ENCODE measurements at places on chromosomes 5 and 9. TPM values are rescaled to one million over a fixed set of nuclear protein-coding genes. Genes with fewer than 3 reads are reported as not detected.
A peak's percentile ranks its signal among the peaks of the same experiment; 100 is the strongest.

Gene PTPN3
- total RNA-seq, result 16.2 TPM

DNA sequence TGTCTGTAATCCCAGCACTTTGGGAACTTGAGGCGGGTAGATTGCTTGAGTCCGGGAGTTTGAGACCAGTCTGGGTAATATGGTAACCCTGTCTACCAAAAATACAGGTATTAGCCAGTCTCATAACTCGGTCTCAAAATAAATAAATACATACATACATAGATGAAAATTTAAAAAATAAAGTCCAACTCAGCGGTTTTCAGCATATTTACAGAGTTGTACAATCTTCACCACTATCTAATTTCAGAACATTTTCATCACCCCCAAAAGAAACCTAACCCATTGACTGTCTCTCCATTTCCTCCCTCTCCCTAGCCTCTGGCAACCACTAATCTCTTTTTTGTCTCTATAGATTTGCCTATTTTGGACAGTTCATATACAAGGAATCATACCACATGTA is 10.7 kb downstream of the RMND5B start:
- no peak for DNase-seq

GRCh38 chr5:87195616-87196015 is 72.1 kb upstream of the RASA1 start:
- DNase-seq, result no peak

Gene SH3PXD2B
- 30.6 TPM for total RNA-seq

Gene DCTN3
- total RNA-seq, result 81.9 TPM

GRCh38 chr5:55173687-55174230 is 782 bp upstream of the CDC20B start:
- no peak for DNase-seq

DNA sequence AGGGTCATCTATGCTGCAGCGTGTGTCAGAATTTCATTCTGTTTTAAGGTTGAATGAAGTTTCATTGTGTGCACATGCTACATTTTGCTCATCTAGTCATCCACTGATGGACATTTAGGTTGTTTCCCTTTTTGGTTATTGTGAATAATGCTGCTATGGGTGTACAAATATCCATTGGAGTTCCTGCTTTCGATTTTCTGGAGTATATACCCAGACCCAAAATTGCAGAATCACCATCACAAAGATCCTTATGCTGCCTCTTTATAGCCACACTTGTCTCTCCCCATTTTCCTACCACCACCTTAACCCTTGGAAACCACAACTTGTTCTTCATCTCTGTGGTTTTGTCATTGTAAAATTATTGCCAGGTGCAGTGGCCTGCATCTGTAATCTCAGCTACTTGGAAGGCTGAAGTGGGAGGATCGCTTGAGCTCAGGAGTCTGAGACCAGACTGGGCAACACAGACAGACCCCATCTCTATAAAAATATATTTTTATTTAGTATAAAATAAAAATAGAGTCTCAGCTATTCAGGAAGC is 166.2 kb downstream of the HSD17B3 start:
- DNase-seq, result no peak

DNA sequence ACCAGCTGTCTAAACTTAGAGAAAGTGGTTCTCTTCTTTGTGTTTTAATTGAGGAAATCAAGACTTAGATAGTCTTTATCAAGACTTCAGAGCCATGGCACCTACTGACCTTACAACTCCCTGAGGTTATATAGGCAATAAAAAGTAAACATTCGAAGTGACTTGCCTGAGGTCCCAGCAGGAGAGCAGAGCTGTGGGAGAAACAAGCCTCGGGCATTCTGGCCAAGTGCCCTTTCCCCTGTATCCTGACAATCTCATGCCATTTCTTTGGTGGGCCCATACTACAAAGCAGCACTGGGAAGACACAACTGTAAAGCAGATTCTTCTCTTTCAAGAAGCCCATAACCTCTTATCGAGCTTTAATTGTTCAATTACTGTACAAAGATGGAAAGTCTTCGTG is 23.1 kb downstream of the FREM1 start:
- DNase-seq, result no peak

Gene ARSI
- total RNA-seq, result 2.2 TPM

GRCh38 chr5:27403243-27403882 is 365.0 kb upstream of the CDH9 start:
- DNase-seq, result no peak

DNA sequence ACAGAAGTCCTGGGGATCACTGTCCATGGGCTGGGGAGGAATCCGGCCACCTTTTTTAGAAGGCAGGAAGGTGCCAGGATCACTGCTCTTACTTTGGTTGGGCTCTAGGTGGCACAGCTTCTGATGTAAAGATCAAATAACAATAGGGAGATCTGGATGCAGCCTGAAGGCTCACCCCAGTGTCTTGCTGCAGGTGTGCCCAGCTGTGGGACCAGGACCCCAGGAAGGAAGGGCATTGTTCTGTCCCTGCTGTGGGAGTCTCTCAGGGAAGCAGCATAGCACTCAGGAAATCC is 69.6 kb downstream of the DAB2IP start:
- no peak for DNase-seq

Gene SNCAIP
- total RNA-seq, result 2.4 TPM

DNA sequence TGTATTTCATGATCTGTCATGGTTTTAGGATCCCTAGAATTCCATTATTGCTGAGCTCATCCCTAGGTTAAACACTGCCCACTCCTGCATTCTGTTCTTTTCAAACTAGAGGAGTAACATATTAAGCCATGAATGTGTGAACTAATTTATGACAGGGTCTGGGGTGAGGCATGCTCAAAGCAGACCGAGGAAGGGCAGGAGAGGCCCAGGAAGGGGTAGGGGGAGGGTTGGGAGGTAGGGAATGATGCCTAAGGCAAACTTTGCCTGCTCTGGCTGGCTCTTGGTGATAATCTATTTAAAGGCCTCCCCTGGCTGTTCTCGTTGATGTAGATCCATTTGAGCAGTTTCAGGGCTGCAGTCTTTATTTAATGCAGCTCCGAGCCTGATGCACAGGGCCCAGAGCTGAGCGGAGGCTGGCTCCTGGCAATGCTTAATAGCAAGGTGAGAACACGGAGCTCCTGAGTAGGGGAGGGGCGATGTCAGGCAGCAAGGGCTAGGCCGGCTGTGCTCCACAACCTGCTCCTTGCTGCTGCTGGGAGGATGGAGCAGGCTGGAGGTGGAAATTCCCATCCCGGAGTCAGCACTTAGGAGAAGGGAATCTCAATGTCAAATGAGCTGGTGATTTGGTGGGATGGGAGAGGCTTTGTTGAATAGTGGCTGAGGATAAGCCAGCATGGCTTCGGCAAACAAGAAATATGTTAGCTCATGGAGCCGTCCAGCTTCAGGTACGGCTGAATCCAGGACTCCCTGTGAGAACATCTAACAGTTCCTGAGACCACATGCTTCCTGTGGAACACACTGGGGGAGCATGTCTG is 73.2 kb upstream of the UNC5A start:
- DNase-seq, result no peak

- peak; percentile 17 for DNase-seq
Measured at GRCh38 chr5:154138701-154139100, 51.8 kb upstream of the GALNT10 start.

DNA sequence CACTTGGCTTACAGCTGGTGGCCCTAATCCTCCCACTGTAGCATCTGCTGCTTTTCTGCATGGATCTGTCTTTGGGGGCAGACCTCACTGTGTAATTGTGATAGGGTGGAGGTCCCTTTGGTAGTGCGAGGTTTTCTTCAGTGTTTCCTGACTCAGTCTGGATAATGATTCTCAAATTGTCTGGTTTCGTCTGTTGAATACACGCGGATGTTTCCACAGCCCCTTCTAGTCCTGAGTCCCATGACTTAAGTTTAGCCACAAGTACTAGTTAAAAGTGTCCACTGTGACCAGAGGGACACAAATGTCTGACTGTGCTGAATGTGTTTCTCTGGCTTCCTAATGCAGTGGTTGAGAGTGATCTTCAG is 70.5 kb downstream of the LMNB1 start:
- DNase-seq, result no peak

- no peak for DNase-seq
Measured at GRCh38 chr5:131916481-131916880, 29.0 kb downstream of the MEIKIN start.

GRCh38 chr9:73426269-73426668 is 274.6 kb downstream of the ANXA1 start:
- no peak for DNase-seq

DNA sequence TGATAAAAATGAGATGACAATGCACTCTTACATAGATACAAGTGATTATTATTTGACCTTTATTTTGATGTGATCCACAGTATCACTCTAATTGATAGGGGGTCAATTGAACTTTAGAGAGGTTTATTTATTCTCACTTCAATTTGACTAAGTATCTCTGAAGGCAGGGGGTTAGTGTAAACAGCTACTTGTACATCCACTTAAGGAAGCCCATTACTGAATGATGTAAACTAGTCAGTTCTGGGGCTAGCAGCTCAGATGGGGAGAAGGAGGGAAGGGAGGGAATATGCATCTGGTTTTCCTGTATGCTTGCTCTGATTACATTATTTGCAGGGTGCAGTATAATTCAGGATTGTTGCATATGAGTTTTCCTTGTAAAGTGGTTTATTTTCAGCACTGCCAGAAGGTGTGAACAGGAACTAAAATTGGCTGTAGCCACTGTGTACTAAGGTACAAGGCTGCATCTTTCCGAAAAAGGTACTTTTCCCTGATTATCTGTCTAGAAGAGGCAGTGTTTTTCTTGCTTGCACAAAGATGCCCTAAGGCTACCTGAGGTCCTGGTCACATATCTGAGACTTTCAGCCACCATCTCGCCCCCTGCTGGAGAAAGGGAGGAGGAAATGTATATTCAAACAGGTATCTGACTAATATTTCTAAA is 51.2 kb downstream of the MRPS27 start:
- DNase-seq, result peak; percentile 53

Gene ZMAT2
- 50.9 TPM for total RNA-seq

- no peak for DNase-seq
Measured at GRCh38 chr5:31861601-31862000, 222.7 kb downstream of the PDZD2 start.

DNA sequence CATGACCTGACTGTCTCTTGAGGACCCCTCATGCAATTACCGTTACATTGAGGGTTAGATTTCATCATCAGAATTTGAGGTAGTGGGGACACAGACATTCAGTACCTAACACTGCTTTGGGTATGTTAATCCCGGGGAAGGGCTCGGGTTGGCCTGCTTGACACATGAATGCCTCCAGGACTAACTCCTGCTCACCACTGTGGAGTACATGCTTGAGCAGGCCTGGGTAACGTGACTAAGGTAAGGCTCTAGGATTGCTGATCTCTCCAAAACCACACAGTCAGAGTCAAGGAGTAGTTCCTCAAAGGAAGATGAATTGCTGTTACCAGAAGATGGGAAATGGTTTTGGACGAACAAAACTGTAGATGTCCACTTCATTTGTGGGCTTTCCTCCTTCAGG is 376.3 kb upstream of the ZNF462 start:
- DNase-seq, result no peak

All from mucosa of gallbladder (tissue), 1 donor.